ENCODE measurements at places on chromosomes 6 and 20. TPM values are rescaled to one million over a fixed set of nuclear protein-coding genes. Genes with fewer than 3 reads are reported as not detected.

ADGRF1 gene
- not detected for total RNA-seq

PLTP gene
- total RNA-seq: 87.3 TPM

TMEM244 gene
- total RNA-seq: not detected

STMND1 gene
- not detected for total RNA-seq

TRERF1 gene
- 9.7 TPM for total RNA-seq

BPIFA1 gene
- not detected for total RNA-seq

PREX1 gene
- total RNA-seq: 36.0 TPM

TP53TG5 gene
- not detected for total RNA-seq

GCNT2 gene
- total RNA-seq: 52.5 TPM

CAPN11 gene
- 1.0 TPM for total RNA-seq

CCN2 gene
- 8.3 TPM for total RNA-seq

DEFB115 gene
- total RNA-seq: not detected

- DNase-seq: no peak
Observed at GRCh38 chr20:16287776-16288175, 285.5 kb downstream of the KIF16B start.

DNA sequence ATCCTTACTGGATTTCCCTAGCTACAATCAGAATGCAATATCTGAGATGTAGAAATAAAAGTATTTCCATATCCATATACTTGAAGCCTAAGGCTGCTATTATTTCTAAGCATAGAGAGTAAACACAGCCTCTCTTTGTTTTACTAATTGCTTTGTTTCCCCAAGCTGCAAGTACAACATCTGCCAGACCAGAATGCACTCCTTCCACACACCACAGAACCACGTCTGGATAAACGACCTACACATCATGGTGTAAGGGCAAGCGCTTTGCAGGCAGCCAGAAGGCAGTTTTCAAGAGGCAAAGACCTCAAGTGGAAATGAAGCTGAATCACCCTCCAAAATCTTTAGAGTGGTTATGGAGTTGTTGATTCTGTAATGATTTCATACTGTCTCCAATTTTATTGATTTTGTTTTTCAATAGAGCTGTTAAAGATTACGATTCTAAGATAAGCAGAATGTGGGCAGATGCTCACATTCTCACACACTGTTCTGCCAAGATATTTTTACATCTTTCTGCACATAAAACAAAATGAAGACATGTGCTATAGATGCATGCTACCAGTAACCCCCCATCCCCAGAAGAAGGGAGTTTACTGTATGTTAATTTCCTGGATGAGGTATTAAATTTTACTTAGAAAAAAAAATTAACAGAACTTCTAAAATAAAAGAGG is 88.8 kb downstream of the THEMIS start:
- no peak for DNase-seq

GRCh38 chr6:144757299-144757698 is 472.2 kb downstream of the UTRN start:
- no peak for DNase-seq

- DNase-seq: no peak
Observed at GRCh38 chr6:21420926-21421325, 172.6 kb upstream of the SOX4 start.

- DNase-seq: no peak
Observed at GRCh38 chr6:162854734-162855191, 127.0 kb downstream of the PACRG start.

- DNase-seq: no peak
Observed at GRCh38 chr20:49542514-49542991, 25.4 kb downstream of the PTGIS start.

GRCh38 chr6:524803-525202 is 132.1 kb downstream of the HUS1B start:
- DNase-seq: peak; percentile 34

DNA sequence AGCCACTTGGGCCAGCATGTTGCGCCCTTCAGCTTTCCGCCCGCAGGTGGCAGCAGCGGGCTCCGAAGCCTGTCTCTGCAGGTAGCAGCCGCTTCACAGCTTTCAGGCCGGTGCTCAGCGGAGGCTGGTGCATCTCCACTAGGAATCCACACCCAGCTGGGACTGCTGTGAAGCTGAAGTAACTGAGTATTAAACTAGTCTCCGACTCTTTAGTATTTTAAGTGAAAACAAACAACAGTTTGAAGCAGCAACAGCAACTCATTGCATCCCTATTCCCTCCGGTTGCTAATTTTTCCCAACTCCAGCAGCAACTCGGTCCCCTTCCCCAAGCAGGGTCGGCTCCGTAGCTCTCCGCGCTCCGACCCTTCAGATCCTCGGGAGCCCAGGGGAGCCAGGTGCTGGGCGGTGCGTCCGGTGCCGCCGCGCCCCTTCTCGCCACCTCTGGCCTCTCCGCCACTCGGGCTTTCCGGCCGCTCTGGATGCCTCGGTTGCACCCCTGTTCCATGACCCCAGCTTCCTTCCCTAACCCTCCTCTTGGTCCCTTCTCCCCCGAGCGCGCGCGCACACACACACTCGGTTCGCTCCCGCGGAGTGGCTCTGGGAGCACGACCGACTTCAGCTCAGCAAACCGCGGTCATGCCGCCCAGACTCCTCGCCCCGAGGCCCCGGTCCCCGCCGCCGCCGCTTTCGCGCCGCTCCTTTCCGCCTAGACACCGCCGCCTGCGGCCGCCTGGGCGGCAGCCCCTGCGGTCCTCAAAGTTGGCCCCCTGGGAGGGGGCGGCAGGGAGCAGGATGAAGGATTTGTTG is 765 bp upstream of the NKAIN2 start:
- peak; percentile 80 for DNase-seq

DNA sequence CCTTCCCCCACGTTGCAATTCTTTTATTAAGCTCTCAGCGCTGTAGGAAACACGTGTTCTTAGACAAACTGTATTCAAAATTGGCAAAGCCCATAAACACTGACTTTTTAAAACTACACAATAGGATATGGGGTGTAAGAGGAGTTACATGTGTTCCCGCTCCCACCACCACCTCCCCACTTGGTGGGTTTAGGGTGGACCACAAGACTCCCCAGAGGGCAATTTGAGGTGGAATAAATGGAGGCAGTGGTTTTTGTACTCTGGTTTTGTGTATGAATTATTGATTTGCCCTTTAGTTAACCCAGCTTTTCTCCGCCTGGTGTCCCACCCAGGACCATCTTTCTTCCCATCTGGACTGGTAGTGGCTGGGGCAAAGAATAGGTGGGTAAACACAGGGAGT is 3.7 kb downstream of the UQCC2 start:
- DNase-seq: no peak

- DNase-seq: no peak
Observed at GRCh38 chr20:16212790-16213189, 360.5 kb downstream of the KIF16B start.

- no peak for DNase-seq
Observed at GRCh38 chr20:48463096-48463720, 364.6 kb downstream of the PREX1 start.

- no peak for DNase-seq
Observed at GRCh38 chr6:109722011-109722410, 30.9 kb downstream of the FIG4 start.

DNA sequence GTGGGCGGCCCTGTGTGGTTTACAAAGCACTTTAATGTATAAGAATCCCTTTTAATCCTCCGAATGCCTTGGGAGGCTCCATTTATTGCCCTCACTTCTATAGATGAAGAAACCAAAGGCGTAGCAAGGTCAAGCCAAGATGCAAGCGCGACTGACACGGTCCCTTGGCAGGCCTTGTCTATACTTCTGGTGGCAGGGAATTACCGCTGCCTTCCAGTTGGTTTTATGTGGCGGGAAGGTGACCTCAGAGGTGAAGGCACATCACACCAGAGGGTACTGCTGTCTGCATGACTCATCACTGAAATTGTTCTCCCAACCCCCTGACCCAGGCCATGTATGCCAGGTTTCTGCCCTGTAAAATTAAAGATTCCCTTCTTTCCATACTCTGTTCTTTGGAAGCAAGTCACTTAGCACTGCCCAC is 36.1 kb upstream of the NAA20 start:
- DNase-seq: no peak

- no peak for DNase-seq
Observed at GRCh38 chr6:15885624-15886023, 222.8 kb upstream of the DTNBP1 start.

DNA sequence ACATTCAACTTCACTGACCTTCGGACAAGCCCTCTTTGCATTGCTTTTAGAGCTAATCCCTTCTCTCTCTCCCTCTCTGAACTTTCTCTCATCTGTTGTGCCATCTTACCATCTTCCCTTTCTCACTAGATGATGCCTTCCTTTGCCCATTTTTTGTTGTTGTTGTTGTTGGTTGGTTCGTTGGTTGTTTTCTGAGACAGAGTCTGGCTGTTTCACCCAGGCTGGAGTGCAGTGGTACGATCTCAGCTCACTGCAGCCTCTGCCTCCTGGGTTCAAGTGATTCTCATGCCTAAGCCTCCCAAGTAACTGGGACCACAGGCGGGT is 18.8 kb downstream of the MAP3K5 start:
- no peak for DNase-seq

DNA sequence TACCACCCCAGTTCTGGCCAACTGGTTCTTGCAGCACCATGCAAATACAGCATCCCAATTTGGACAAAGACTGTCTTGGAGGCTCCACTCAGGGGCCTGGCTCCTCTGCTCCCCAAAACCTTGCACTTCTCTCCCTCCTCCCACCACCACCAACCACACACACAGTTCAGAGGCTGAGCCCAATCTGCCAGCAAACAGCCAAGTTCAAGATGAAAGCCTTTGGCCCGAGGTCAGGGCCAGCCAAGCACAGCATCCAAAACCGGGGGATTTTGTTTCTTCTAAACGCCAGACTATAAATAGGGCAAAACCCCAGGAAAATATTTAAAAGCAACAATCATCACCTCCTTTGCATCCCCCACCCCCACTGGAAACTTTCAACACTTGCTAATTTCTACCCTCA is 5.7 kb downstream of the KCNK5 start:
- no peak for DNase-seq

GRCh38 chr20:1841554-1842140 is 53.6 kb upstream of the SIRPA start:
- DNase-seq: no peak

GRCh38 chr6:121592261-121592935 is 157.0 kb downstream of the GJA1 start:
- DNase-seq: no peak

DNA sequence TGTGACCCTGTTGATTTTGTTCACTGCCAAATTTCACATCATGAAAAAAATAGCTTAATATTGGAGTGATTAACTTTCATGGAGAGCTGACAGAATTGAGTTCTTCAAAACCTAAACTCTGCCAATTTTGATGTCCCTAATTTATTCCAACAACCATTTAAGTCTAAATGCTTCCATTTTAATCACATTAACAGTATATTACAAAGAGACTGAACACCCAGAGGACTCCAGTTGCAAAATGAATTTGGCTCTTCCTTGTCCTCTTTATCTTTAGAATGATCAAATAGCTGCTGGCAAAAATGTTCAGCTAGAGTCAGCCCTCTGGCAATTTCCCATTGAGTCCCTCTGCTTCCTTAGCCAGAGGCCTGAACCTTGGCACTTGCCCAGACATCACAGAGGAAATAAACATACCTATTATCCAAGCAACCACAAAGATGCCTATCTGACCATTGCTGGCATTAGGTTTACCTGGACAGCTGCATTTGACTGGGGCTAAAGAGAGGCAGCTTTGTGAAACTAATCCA is 299.0 kb upstream of the STXBP5 start:
- DNase-seq: no peak

GRCh38 chr6:15748341-15748740 is 85.5 kb upstream of the DTNBP1 start:
- DNase-seq: no peak

GRCh38 chr6:19472153-19472552 is 365.0 kb upstream of the ID4 start:
- DNase-seq: no peak

GRCh38 chr6:20217324-20217855 is 5.1 kb upstream of the MBOAT1 start:
- no peak for DNase-seq

GRCh38 chr6:30562470-30563425 is 5.7 kb downstream of the PRR3 start:
- no peak for DNase-seq

- DNase-seq: no peak
Observed at GRCh38 chr6:41685641-41686380, 47.5 kb downstream of the MDFI start.

GRCh38 chr6:119658917-119659316 is 309.4 kb upstream of the MAN1A1 start:
- DNase-seq: no peak

DNA sequence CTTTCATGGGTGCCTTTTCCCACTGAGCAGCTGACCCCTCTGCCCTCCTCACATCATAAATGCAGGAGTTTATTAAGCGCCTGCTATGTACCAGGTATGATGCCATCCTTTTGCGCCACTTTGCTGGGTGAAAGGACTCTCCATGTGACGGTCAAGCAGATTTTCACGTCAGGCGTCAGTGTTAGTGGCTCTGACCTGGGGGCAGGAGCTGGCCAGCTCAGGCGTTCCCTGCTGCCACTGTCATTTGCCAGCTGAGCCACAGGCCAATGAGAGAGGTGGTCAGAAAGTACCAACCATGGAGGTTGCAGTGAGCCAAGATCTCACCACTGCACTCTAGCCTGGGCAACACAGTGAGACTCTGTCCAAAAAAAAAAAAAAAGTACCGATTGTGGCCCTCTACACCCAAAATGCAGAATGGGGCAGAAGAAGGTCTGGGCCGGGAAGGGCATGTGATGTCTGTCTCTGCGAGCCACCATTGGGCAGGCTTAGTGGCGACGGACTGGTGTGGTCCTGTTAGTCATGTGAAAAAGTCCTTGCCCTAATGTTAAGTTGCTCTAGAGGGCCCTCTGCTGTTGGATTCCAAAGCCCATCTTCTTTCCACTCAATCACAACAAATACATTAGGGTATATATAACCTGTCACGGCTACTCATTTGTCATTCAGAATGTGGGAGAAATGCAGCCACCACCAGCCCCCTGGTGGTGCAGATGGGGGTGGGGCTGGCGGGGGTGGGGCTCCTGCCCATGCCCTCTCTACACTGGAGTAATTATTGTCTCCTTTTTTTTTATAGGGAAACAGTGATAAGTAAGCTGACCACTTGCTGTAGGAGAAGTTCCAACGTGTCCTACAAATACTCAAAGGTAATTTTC is 18.4 kb upstream of the SLC22A1 start:
- DNase-seq: peak; percentile 84

DNA sequence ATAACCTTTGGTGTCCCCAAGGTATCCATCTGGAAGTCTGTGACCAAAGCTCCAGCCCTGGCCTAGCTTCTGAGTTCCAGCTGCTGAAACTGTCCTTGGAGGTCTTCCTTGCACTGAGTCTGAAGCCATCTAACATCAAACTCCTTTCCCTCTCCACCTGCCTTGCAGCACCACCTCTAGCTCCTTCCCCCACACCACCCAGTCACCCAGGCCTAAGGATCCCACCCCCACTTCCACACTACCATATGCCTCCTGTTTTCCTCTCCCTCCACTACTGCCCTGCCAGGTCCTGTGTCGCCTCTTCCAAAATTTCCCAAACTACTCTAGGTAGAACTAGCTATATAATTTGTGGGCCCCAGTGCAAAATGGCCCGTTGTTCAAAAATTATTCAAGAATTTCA is 10.8 kb upstream of the MATN4 start:
- DNase-seq: no peak
